HS-5 (cell line): ENCODE measurements at places on chromosomes 11 and 22.

DNA sequence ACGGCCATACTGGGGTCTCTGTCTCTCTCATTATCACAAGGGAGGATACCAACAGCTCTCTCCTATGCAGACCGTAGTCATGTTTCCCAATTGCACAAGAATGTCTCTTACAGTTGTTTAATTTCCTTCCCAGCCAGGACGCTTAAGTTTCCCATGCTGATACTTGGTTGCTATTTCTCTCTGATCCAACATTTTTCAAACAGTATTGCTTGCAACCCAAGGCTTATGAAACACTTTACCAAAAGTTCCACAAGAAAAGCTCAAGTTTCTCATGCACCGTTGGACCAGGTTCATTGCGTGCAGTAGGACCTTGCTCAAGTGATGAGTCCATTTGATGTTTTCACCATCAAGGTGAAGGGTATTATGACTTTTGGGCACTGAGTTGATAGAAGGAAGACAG, 46.6 kb downstream of the GGTLC2 start:
- DNase-seq, result no peak

DNA sequence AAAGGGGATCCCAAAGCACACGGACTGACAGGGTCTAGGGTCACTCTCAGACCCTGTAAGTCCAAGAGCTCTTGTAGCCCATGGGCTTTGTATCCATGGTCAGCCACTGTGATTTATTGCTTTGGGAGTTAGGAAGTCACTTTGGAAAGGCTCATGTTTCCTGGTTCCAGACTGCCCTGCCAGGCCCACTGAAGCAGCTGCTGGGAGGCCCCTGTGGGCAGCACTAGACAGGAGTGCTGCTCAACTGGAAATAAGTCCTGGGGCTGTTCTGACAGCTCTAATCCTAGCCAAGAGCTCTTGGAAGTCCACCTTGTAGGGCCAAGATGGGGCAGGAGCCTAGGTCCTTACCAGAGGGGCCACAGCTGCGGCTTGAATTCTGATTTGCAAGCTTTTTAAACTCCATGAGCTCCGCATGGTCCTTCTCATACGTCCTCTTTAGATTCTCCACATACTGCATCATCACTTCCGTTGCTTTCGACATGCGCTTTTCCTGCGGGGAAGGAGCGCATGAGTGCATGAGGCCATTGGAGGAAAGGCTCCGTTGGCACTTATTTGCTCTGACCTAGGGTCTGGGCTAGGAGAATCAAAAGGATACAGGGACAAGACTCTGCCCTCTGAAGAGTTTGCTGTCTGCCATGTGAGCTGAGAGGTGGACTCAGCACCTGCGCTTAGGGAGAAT, 32.2 kb upstream of the LYVE1 start:
- DNase-seq, result no peak

GRCh38 chr11:4063348-4063747, 31.3 kb upstream of the RRM1 start:
- no peak for DNase-seq

DNA sequence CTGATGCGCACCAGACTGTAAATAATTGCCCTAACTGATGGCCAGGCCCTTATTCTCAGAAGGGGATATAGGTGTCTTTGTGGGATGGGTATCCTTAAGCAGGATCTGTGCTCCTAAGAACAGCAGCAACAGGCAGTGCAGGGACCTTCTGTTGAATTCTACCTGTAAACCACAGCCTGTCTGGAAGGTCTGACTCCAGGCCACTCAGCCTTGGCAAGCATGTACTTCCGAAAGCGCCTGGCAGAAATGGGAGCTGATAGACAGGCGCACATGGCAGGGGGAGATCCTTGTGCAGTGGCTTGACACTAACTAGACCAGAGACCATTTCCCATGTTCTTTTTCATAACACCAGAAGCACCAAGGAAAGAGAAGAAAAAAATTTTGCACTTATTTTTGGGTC, 59.0 kb downstream of the C22orf31 start:
- no peak for DNase-seq

GRCh38 chr11:73271936-73272679, at the start of gene P2RY6:
Gene P2RY6, plus strand, starts transcription at chr11:73272338. Its CDS starts 24,181 bp downstream, at chr11:73296519.
- DNase-seq, result no peak

GRCh38 chr11:43245466-43245865, 66.3 kb upstream of the API5 start:
- no peak for DNase-seq

DNA sequence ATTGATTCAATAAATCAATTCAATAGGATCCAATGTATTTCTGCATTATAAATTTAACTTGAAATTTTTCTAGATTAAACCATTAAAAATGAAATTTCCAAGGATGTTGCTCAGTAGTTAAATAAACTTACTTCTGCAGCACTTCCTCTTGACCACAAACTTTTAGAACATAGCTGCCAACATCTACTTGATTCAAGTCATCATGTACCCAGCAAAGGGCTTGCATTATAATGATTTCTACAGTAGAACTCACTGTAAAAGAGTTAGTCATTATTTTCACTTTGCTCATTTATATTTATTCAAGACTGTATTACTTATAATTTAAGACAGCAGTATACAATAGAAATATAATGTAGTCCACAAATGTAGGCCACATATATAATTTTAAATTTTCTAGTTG, 59.2 kb downstream of the PIK3C2A start:
- DNase-seq, result no peak

GRCh38 chr22:36337365-36338130, 50.2 kb downstream of the MYH9 start:
- DNase-seq, result no peak

- DNase-seq, result no peak
Observed at GRCh38 chr22:23745791-23746190, 5.1 kb downstream of the ZNF70 start.

DNA sequence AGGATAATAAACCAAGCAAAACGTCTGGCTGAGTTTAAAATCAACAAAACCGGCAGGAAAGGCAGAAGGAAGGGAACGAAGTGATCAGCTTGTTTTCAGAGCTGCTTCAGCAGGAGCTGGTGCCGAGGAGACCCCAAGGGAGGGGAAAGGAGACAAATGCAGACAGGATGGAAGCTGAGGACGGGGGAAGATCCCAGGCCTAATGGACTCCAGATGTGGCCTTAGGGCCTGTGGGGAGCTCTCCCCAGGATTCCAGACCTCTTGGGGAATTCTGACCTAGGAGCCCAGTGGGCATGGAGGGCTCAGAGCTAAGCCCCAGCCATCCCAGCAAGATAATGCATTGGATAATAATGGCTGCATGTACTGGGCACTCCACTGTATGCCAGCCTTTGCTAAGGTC, 211.4 kb upstream of the NARS2 start:
- DNase-seq, result no peak

DNA sequence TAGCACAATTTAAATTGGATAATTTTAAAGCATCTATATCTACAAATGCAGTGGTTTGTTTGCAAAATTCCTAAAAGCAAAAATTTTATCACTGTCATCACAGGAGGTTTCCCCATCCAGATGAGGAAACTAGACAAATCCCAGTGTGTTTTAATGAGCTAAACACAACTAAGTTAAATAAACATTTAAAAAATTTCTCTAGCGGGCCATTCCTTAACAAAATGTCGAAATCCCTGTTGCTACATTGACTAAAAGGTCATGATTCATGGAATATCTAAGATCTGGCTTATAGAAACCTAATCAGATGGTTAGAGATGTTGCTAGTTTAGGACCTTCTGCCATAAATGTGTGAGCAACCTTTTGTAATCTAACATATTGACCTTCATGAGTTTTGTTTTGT, 107.3 kb upstream of the BDNF start:
- peak; percentile 13 for DNase-seq
